ENCODE measurements at places on chromosomes 6 and 20.

- DNase-seq, result no peak
Observed at GRCh38 chr20:37777988-37778659, 84.3 kb downstream of the CTNNBL1 start.

- DNase-seq, result no peak
Observed at GRCh38 chr20:61929561-61929960, 136.1 kb downstream of the TAF4 start.

DNA sequence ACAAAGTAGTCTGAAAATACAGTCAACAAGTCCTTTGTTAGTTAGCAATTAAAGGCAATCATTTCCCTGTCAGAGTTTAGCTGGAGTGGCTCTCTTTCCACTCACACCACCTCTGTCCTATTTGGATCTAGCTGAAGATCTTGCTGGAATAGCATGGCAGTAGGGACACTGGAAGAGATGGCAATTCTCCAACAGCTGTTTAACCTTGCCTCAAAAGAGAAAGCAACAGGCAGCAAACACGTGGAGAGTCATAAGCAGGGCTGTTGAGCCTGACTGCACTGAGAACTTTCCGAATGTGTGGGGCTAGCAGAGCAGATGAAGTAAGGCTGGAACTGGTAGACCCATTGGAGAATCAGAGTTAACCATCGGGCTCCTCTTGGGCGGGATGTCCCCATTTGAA lies 38.0 kb upstream of the PRSS35 start:
- DNase-seq, result no peak

- DNase-seq, result no peak
Observed at GRCh38 chr20:35273449-35274171, 4.3 kb downstream of the MMP24OS start.

DNA sequence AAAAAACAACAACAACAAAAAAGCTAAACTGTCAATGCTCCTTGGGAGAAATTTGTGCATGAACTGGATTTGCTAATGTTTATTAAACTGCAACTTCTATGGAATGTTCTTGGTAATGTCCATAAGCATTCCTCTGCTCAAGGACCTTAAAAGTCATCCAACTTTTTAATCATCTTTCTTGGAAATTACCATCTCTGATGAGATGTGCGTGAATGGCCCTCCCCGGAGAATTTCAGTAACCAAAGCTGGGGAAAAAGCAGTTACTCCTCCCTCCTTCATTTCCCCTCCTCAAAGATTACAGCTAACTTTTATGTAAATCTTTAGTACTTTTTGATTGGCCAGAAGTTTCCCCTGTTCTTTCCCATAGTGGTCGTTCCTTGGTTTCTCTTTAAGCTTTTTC lies 5.2 kb downstream of the TBCC start:
- no peak for DNase-seq

DNA sequence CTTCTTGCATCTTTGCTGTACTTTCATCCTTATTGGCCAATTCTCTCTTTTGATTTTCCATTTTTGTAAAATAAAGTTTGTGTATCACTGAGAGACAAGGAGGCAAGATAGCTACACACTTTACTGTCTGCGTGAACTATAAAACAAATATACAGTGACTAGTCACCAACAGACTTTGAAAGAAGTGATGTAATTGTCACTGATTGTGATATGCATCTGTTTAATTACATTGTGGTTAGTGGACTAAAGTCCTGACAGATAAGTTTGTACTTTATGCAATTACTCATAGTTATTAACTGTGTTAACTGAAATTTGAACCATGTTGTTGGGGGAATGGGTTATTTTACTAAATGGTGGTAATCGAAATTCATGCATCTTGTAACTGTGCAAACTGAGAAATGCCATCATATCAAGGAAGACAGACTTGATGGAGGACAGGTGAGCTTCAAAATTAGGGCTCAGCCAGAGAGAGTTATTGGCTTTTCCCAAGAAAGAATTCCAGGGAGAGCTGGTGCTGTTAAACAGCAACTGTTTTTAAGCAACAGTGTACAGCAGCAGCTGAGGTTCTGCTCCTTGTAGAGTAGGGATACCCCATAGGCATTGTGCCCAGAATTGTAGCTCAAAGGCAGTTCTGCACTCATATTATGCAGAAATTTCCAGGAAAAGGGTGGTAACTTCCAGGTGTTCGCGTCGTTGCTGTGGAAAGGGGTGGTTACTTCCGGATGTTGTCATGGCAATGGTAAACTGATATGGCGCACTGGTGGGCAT lies 62.9 kb downstream of the EFHC1 start:
- DNase-seq, result no peak

DNA sequence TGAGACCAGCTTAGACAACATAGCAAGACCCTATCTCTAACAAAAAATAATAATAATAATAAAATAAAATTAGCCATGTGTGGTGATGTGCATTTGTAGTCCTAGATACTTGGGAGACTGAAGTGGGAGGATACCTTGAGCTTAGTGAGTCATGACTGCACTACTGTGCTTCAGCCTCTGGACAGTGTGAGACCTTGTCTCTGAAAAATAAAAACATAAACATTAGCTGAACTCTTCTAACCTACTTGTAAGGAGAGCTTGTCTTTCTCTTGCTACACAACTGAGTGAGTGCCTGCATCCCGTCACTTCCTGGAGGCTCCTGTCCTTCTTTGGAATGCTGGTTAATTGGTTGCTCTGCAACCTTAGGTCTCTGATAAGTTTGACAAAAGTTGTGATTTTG lies 5.1 kb upstream of the DBNDD2 start:
- DNase-seq, result no peak

- no peak for DNase-seq
Observed at GRCh38 chr6:74609871-74610270, 596.0 kb downstream of the COL12A1 start.

DNA sequence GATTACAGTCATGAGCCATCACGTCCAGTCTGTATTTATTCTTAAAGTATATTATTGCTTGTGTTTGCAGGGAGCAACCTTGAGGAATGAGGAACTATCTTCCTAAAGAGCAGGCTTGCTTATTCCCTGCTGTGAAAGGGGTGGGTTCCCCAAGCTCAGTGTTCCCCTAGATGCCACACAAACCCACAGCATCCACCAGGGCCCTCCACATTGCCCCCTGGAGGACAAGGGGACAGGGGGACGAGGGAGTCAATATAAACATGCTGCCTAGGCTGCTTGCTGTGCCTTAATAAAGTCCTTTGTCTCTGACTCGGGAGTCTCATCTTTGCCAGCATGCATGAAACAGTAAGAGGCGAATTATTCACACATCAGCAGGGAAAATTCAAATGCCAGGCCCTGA lies 8.0 kb upstream of the IDH3B start:
- DNase-seq, result no peak

DNA sequence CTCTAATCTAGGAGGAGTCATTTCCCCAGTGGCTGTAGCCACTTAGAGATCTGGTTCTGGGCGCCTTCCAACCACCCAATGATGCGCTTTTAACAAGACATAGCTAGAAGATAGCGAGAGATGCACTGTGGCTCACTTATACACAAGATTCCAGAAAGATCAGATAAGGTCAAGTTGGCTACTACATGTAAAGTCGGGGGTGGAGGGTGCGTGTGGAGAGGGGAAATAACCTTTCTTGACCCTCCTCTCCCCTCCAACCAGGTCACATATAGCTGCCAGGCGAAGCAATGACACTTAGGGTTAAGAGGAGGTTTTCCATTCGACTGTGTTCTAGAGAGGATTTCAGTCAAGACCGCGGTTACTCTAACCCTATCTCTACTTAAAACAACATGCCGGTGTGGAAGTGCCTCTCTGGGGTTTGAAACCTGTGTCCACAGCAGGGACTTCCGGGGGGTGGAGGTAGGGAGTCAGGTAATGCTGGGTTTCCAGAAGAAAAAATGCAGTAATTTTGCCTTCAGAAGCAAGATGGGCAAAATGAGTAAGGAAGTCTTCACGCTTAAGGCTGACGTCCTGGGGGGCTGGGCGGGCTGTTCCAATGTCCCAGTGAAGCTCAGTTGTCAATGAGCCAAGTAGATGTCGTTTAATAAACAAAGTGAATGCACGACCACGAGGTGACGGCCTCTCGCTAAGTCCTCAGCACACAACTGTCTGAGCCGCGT lies 1.8 kb upstream of the SIM1 start:
- no peak for DNase-seq

GRCh38 chr6:142856624-142857232 lies 88.2 kb downstream of the HIVEP2 start:
- DNase-seq, result no peak

DNA sequence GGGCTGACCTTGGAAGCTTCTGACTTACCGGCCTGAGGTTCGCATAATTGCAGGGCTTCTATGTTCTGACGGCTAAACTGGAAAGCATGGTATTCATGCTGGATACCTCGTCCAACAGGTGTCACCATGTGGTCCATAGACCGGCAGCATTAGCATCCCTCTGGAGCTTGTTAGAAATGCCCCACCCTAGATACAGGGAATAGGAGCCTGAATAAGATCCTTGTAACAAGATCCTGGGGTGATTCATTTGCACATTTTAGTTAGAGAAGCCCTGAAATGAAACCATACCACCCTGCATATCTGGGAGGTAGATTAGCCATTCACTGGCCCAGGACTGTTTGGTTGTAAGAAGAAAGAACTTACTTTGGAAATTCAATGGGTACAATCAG lies 77.7 kb downstream of the TMEM170B start:
- DNase-seq, result no peak

DNA sequence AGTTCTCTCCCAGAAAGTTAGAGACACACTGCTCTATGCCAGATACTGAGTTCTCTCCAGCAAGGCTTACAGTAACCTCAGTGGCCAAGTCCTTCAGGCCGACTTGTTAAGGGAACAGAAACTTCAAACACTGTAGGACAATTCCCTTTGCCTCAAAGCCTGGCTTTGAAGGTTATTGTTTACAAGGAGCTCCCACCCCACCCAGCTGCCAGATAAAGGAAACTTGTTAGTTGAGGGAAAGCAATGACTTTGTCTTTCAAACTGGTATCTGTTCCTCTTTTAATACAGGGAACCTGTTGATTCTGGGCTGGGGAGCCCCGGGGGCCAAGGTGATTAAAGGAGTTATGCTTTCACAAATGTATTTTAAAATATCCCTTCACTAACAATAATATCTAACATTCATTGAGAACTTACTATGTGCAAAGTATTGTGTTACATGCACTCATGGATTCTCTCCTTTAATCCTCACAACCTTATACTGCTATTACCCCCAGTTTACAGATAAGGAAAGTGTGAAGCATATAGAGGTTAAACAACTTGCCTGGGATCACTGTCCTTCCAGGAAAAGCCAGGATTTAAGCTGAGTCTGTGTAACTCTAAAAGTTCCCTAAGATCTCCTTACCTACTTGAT lies 27.6 kb upstream of the CDKN1A start:
- no peak for DNase-seq

DNA sequence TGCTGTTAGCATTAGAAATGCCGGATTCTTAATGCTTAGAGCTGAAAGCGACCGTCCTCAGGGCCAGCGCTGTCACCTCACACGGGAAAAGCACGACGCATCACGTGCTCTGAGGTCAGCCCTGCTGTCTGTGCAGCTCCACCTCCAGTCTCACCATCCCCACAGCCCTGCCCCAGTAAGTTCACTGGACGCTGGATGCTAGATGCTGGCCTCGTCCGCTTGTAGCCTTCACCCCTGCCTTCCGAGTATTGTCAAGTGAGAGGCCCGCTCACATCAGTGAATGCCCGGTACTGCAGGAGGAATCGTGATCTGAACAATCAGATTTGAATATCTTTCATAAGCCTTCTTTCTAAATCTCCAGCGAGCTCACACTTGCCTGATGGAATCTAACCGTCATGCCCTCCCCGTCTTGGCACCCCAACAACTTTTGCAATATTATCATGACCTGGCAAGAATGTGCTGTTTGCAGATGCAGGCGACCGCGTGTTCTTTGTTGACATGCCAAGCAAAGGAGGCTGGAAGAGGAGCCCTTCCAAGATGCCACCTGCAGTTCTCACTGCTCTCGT lies 64.9 kb downstream of the DLL1 start:
- no peak for DNase-seq

GRCh38 chr6:2141644-2142290 lies 103.6 kb downstream of the GMDS start:
- DNase-seq, result no peak

GRCh38 chr6:130681028-130681427 lies 146.2 kb upstream of the SMLR1 start:
- no peak for DNase-seq

DNA sequence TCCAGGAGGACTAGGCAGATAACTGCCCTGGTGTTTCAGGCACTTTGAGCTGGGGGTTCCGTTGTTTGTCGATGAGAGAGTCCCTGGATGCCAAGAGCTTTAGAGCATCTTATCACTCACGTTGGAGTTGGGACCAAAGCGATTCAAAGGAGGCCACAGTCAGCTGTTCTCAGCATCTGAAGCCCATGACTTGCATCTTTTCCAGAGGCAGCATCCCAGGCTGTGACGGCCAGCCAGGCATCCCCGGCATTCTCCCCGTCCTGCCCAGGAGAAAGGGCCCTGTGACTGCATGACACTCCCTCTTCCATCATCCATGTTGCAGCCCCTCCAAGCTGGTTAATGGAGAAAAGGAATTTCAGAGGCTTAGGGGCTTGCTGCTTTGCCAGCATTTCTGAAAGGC lies 520.3 kb downstream of the CDH26 start:
- no peak for DNase-seq

GRCh38 chr6:84372290-84372689 lies 144.8 kb upstream of the CEP162 start:
- DNase-seq, result no peak

GRCh38 chr6:10730254-10730653 lies 7.4 kb downstream of the TMEM14C start:
- DNase-seq, result no peak

GRCh38 chr6:113903666-113904330 lies 46.7 kb downstream of the MARCKS start:
- DNase-seq, result no peak
